ENCODE measurements at places on chromosomes 12 and 14.

DNA sequence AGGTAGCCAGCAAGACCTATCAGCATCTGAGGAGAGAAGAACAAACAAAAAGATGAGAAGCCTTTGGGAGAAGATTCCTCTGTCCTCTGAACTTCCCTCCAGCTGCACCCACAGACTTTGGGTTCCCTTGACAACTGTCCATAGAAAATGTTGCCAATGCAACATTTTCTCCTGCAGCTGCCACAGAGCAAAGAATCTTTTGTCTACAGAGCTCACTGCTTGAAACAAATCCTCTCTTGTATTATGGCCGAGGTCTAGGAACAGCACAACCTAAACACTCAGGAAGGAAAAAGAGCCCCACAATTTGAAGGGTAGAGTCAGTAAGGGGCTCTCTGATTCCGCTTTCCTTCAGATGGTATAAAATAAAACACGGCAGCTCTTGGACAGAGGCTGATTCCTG, 14.3 kb downstream of the POMT2 start:
- no peak for DNase-seq

DNA sequence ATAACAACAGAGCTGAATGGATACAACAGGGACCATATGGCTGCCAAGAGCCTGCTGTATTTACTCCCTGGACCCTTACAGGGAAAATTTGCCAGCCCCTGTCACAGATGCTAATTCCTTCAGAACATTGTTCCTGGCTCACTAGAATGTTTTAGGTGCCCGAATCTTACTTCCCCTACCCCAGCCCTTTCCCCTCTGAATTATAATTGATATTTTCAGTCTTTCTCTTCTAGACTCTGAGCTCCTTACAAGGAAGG, 235.3 kb downstream of the KSR2 start:
- DNase-seq = no peak

DNA sequence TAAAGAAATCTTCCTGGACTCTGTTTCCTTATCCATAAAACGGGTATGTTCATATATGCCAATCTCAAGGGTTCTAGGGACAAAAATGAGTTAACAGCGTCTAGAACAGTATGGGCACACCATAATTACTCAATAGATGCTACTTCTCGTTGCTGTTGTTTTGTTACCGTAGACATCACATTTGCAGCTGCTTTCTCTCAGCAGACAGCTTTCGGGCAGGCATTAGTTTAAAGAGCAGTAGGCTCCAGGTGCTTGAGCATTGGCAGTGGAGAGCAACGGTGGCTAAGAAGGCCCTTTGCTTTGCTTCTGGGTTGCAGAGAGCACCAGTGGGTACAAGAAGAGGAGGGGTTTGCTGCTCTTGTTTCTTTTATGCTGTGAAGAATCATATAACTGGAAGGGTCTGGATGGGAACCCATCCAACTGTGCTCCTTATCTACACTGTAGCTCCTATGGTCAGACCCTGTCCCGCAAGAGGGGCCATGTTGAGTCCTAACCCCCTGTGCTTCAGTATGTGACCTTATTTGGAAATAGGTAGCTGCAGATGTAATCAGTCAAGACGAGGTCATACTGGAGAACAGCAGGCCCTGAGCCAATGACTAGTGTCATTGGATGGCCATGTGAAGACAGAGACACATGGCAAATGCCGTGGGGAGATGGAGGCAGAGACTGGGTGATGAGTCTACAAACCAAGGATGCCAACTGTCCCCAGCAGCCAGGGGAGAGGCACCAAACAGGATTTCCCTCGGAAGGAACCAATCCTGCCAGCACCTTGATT, 120.0 kb downstream of the RBM19 start:
- DNase-seq = no peak

GRCh38 chr14:26594756-26595545, 2.9 kb downstream of the NOVA1 start:
- DNase-seq = no peak

- no peak for DNase-seq
Observed at GRCh38 chr12:130981074-130981742, 27.5 kb downstream of the ADGRD1 start.

GRCh38 chr14:98140862-98141530, 1131.0 kb downstream of the BCL11B start:
- no peak for DNase-seq

- no peak for DNase-seq
Observed at GRCh38 chr14:70832561-70833305, 23.4 kb upstream of the MAP3K9 start.

- no peak for DNase-seq
Observed at GRCh38 chr12:57057067-57057751, 7.3 kb upstream of the MYO1A start.

- DNase-seq = no peak
Observed at GRCh38 chr14:54550514-54550913, 16.4 kb upstream of the SAMD4A start.

GRCh38 chr14:51871846-51872245, 11.4 kb downstream of the GNG2 start:
- DNase-seq = no peak

DNA sequence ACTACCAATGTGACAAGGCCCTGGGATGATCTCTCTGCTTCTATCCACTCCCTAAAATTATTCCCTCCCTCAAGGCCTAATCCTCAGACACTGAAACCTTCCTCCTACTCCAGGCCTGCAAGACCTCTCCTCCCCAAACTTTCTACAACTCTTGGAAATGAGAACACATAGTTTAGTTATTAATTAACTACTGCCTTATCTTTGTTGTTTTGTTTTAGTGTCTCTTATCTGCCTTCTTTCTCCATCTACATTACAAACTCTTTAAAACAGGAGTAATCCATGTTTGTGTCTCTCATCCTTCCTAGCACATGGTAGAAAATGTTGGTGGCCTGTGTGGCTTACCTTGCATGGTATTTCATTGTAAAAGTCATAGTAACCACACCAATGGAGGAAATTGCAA, 139.9 kb upstream of the G2E3 start:
- DNase-seq = no peak

DNA sequence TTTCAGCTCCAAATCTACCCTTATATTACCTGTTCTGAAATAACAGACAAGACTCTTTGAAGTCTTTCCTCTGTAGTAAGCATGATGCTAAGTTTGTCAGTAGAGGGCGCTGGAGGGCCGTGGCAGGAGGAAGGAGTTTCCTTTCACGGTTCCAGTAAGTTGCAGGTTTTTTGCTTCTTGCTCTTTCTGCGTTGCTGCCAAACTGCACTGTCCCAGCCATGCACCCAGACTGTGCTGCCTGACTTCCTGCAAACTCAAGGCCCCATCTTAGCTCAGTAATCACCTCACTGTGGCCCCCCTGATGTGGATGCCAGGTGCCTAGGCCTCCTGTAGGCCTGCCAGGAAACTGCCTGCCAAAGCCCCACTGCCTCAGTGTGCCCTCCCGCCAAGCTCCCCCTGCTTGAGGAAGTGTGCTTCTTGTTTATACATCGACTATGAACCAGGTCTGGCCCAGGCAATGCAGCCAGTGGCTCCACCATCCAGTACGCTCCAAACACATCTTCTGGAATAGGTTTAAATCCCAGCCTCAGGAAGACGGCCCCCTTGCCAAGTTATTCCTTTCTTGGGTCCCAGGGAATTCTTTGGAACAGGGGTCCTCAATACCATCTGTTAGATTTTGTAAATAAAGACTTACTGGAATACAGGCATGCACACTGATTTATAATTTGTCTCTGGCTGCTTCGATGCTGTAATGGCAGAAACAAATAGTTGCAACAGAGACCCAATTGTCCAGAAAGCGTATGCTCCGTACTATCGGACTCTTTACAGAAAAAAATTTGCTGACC, 193.7 kb upstream of the LRIG3 start:
- DNase-seq = peak; percentile 73

DNA sequence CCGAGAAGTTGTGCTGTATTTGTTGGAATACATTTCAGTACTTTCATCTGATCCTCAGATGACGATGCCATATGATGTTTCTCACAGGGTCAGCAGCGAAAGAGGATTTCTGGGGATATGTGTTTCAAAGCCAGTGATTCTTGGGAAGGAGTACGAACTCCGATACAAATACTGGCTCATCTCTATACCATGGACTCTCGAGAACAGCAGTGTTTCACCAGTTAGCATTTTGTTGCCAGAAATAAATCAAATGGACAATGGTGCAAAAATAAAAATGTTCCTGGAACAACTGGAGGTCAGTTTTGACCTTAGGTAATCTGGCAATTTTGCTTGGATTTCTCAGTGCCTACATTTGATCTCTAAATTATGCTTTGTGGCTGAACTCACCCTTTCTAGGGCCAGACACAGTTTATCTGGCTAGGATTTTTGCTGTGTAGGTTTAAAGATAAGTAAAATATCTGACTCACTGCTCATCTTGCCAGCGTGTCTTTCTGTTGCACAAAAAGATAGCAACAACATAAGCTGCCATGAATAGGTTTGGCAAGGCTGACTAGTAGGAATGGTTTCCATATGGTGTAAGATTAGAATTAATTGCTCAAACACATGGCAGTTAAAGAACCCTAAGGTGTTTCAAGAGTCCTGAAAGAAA, 11.0 kb upstream of the MGP start:
- no peak for DNase-seq

DNA sequence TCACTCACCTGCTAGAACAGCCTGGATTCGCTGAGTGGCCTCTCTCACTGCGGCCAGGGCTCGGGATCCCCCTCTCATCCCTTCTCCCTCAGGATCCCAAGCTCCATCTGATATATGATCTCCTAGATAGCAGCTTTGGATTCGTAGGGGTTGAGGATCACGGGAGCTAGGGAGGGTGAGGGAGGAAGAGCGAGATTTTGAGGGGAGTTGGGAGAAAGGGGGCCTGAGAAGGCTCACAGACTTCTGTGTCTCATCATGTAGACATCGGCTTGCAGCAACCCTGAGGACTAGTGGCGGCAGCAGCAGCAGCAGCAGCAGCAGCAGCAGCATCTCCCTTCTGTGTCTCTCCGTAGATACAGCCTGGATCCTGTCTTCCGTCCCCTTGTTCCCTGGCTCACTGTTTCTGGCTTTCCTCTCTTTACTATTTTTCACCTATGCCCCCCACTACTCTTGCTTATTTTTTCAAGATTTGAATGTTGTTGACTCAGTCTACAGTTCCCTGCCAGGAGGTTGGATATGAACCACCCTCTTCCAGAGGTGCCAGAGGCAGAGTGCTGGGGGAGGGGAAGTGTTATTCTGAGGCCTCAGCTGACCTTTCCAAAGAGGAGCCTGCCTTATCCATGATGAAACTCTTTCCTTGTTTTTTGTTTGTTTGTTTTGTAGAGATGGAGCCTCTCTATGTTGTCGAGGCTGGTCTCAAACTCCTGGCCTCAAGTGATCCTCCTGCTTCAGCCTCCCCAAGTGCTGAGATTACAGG, at the start of gene CIROP:
CIROP (minus strand) TSS at position 399 of the 757 bp plus-strand sequence; CDS start at position 330, 69 bp downstream.
- DNase-seq = no peak

GRCh38 chr14:37320106-37320505, 122.4 kb downstream of the MIPOL1 start:
- DNase-seq = no peak

GRCh38 chr14:32352631-32353030, 23.5 kb downstream of the AKAP6 start:
- DNase-seq = no peak

GRCh38 chr12:115618105-115618504, 659.4 kb downstream of the MED13L start:
- DNase-seq = no peak

DNA sequence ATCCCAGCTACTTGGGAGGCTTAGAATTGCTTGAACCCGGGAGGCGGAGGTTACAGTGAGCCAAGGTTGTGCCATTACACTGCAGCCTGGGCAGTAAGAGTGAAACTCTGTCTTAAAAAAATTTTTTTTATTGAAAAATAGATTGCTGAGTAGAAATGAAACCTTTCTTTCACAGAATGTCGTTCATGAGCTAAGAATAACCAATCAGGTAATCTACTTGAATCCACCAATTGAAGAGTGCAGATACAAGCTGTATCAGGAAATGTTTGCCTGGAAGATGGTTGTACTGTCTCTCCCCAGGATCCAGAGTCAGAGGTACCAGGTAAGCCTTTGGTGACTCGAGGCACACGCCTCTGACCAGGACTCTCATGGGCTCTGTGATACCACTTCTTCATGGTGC, 27.0 kb downstream of the DYNC1H1 start:
- DNase-seq = no peak

DNA sequence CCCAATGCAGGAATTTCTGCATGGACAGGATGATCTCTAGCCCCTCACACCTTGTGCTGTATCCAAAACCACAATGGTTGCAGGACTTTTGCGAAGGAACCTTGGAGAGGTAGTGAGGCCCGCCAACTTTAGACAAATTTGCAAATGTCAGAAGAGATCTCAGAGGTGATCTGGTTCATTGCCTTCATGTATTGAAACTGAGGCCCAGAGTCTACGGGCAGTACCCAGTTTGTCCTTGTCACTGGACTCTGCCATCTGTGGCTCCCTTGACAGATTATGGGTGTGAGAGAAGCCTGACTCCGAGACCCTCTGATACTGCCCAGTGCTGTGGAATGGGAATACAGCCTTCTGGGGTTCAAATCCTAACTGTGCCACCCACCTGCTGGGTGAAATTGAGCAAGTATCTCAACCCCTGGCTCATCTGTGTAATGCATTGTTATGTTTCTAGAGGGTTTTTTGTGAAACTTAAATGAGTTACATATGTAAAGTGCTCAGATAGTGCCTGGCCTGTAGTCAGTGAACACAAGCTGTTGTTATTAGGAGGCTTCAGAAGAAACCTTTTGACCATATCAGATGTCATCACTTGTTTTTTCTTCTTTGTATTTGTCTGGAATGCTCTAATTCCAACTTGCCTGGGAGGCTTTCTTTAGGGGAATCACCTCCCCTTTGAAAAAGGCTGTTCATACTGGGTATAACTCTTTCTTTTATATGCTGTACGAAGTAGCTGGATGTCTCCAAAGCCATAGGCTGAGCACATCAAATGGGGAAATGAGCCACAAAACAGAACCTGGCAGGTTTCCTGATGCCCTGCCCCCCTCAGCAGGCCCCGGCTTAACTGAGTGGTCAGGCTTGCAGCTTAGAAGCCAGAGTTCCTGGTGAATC, 71.4 kb upstream of the SRSF5 start:
- DNase-seq = no peak

DNA sequence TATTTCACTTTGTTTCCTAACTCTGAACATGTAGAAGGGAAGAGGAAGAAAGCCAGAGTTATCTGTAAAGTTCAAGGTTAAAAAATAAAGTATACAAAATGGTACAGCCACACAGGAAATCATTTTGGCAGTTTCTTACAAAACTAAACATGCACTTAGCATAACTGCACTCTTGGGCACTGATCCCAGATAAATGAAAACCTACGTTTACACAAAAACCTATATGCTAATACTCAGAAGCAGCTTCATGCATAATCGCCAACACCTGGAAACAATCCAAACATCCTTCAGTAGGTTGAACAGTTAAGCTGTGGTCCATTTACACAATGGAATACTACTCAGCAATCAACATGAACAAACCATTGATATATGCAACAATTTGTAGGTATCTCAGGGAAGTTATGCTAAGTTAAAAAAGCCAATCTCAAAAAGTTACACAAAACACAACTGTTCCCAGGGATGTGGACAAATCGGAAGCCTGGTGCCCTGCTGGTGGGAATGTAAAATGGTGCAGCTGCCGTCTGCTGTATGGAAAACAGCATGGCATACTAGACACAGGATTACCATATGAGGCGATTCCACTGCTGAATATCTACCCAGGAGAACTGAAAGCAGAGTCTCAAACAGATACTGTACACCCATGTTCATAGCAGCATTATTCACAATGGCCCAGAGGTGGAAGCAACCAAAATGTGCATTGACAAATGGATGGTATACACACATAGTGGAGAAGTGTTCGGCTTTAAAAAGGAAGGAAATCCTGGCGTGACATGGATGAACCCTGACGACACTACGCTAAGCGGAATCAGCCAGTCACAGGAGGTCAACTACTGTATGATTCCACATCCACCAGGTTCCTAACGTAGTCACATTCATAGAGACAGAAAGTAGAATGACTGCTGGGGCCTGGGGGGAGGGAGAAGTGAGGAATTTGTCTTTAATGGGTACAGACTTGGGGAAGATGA, 37.7 kb downstream of the NRDE2 start:
- DNase-seq = no peak

GRCh38 chr12:12221560-12221959, 45.3 kb downstream of the LRP6 start:
- no peak for DNase-seq
